ENCODE measurements at places on chromosomes 3 and 15.
A peak's percentile ranks its signal among the peaks of the same experiment; 100 is the strongest.

DNA sequence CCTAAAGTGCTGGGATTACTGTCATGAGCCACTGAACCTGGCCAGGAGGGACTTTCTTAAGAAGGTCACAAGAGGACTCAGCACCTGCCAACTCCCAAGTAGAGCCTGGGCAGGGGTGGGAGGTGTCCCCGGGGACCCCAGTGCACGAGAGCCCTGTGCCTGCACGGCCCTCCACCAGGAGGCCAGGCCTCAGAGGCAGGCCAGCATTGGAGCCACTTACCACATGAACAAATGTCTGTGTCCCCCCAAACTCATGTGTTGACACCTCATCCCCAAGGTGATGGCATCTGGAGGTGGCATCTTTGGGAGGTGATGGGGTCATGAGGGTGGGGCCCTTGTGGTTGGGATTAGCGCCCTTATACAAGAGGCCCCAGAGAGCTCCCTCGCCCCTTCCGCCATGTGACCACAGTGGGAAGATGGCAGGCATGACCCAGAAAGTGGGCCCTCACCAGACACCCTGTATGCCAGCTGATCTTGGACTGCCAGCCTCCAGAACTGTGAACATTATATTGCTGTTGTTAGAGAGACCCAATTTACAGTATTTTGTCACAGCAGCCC, 3.2 kb upstream of the RPUSD3 start:
- no peak for DNase-seq

GRCh38 chr3:89847955-89848354, 740.5 kb downstream of the EPHA3 start:
- DNase-seq, result no peak

- no peak for DNase-seq
Measured at GRCh38 chr15:82165948-82166376, 96.6 kb downstream of the EFL1 start.

GRCh38 chr15:88274553-88275460, 18.3 kb upstream of the NTRK3 start:
- DNase-seq, result peak; percentile 22

- peak; percentile 25 for DNase-seq
Measured at GRCh38 chr3:12135029-12135657, 23.6 kb downstream of the TIMP4 start.

DNA sequence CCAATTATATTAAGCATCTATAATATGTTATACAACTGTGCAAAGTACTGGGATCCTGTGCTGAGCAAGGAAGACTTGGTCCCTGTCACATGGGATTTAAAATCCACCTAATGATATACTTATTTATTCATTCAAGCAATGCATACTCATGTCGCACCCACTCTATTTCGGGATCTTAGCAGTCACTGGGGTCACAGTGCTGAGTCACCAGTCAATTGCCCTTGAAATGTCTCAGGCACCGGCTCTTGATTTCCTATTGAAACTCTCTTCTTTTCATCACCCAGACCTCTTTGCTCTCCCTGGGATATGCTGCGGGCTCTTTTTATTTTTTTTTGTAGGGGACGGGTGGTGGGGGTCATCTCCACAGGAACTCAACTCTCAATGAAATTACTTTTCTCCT, 194.5 kb upstream of the GAP43 start:
- no peak for DNase-seq

- no peak for DNase-seq
Measured at GRCh38 chr3:176378789-176379188, 818.5 kb downstream of the TBL1XR1 start.

DNA sequence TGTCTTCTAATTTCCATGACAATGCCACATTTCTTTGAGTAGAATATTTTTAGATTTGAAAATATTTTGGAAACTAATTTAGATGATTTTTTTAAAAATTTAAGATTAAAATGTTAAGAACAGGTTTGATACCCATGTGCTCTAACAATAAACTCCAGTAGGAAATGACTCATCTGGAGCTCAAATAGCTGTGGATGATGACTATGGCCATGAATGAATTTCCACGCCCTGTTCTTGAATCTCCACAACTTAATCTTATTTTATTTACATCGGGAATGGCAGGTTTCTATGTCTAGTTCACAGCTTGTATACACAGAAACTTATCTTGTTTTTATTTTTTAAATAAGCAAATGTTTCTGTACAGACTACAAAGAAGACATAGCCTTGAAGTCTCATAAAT, 726.8 kb downstream of the NAALADL2 start:
- DNase-seq, result no peak

DNA sequence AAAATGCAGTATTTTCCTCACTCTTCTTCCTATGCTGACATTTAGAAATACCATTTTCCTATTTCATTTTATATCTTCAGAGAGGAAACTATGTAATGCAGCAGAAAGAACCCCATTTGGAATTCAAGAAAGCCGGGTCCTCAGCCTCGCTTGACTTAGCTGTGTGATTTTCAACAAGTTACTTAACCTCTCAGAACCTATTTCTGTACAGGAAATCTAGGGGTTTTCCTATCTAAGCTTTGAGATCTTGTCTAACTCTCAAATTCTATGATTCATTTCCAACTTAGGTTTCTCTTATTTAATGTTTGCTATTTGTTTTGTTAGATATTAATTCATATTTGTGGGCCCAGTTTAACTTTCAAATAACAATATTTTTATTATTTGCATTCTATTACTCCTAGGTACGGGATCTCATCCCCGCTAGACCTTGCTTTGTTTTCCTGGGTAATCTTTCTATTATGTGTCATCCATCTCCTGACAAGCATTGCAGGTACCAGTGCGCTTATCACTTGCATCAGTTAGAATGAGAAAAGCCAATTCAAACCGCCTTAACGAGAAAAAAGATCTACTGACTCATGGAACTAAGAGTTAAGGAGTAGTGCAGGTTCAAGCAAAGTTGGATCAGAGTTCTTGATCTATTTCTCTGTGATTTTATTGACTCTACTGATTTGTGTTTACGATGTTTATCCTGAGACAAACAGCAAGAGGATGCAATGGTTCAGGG, 70.6 kb upstream of the BHLHE40 start:
- DNase-seq, result no peak

DNA sequence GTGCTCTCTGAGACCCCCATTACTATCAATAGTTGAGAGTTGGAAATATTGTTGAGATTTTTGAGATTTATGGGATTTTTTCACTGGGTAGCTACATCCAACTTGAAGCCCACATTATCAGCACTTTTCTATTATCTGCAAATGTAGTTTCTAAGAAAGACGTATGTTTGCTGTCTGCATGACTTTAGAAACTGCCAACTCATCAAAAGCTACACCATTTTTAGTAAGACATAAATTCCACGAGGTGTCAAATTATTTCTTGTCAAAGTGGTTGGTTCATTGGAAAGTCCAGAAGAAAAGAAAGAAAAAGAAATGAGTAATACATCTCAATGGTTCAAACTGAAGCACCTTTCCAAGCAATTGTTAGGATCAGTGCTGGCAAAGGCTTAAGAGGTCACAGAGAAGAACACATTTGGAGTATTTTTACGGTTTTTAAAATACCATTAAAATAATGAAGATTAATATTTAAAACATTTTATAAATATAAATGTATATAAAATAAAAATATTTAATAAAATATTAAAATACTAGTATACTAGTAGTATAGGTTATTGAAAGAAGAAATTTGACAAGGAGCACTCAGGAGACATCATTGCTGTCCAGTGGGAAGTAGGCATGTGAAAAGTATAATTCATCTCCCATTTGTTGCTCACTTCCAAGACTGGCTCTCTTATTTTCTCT, 463.5 kb downstream of the TAFA4 start:
- DNase-seq, result no peak

DNA sequence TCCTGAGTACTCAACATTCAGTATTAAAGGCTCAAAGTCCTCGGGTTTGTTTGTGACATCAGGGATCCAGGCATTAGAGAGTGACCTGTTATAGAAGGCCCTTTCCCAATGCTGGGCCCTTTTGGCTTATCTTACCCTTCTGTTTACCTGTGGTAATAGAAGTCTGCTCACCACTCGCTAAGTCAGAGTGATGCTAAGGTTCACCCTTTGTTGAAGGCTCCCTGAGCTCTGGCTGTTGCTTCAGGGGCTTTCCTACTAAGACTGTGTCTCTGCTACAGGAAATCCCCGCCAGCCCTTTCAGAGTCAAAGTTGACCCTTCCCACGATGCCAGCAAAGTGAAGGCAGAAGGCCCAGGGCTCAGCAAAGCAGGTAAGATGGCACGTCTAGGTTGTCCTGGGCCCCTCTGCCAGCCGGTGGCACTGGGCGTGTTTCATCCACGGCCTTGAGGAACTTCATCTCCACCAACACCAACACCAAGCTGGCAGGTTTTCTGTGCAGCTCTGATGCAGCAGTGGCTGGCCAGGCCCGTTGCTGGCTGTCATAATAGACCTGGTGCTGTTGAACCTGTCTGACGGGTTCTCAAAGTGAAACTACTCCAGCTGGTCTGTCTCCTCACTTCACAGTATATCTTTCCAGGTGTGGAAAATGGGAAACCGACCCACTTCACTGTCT, 99.1 kb downstream of the DNASE1L3 start:
- DNase-seq, result no peak

DNA sequence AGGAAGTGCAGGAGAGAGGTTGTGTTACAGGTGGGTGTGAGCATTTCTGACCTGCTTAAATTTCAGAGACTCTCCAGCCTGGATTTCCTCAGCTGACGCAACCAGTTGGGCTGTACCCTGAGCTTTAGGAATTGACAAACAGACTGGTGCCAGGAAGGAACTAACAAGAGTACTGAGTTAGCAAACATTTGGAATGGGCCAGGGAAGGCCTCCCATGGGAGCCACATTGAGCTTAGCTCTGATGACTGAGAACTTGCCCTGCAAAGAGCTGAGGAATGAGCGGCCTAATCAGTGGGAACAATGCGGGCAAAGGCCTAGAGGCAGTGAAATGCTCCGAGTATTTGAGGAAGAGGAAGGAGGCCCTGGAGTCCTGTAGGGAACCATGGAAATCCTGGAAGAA, 254.2 kb downstream of the FEZF2 start:
- no peak for DNase-seq

DNA sequence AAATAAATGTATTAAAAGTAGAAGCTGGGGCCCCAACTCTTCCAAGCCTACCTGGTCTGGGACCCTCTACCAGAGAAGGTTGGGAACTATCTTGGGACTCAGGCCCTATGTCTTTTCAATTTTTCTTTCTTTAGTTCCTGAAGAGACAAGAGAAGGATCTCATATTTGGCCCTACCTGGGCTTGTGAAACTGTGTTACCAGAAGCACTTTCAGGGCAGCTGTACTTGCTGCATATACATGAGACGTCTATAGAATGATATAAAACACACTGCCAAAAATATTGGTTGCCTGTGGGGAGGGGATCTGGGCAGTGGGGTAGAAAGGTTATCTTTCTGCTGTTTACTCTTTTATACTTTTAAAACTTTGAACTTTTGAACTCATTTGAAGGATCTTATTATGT, 604 bp upstream of the EPB42 start:
- no peak for DNase-seq

GRCh38 chr15:43931119-43931518, 104.3 kb downstream of the WDR76 start:
- no peak for DNase-seq

DNA sequence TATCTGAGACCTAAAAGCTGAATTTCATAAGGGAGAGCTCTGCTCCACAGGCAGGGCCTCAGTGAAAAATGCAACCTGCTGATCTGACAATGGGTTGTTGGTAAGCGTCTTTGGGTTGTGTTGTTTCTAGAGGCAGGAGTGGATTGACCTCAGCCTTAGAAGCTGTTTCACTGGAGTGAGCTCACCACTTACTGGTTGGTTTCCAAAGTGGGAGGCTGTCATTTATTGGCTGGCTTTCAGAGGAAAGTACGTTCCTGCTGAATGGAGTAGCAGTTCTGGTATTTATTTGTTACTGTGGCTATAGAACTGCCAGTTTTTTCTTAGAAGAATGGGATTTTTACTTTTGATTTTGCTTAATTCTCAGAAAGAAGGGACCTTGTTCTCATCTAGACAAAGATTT, 29.3 kb upstream of the COL6A5 start:
- DNase-seq, result no peak

GRCh38 chr3:46214751-46215352, 6.7 kb upstream of the CCR1 start:
- DNase-seq, result no peak

GRCh38 chr3:156359368-156359767, 195.5 kb downstream of the SSR3 start:
- DNase-seq, result no peak

- no peak for DNase-seq
Measured at GRCh38 chr3:20669184-20669583, 483.2 kb upstream of the SGO1 start.

DNA sequence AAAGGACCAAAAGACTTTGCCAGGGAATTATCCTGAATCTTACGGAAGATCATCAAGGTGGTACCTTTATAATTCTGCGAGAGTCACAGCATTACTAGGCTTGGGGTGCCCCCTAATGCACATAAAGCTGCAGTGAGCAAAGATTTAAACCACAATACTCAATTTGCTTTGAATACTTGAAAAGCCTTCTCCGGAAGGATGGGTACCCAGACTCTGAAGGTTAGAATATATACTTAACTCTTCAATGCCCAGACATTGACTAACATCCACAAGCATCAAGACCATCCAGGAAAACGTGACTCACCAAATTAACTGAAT, 117.8 kb upstream of the KCNH8 start:
- no peak for DNase-seq

- DNase-seq, result no peak
Measured at GRCh38 chr3:184552296-184552695, 9.3 kb upstream of the EPHB3 start.

GRCh38 chr3:107884719-107885460, 205.9 kb downstream of the CD47 start:
- no peak for DNase-seq

GRCh38 chr3:46010519-46011113, 15.0 kb upstream of the FYCO1 start:
- DNase-seq, result no peak

DNA sequence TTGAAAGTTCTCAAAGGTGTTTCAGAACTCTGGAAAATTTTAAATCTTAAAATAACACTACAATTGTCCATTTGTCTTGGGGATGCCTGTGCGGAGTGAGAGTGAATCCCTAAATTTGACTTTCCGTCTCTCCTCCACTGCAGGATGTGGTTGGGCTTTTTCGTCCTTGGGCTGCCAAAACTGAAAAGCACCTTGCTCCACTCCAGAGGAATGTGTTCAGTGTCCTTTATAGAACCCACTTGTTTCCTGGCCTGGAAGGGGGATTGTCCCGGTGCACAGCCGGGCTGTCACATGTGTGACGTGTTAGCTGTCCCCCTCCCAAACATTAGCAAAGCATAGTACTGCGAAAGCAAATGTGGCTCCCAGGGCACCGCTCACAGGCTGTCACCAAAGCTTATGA, 69.6 kb upstream of the ATP10A start:
- DNase-seq, result no peak

DNA sequence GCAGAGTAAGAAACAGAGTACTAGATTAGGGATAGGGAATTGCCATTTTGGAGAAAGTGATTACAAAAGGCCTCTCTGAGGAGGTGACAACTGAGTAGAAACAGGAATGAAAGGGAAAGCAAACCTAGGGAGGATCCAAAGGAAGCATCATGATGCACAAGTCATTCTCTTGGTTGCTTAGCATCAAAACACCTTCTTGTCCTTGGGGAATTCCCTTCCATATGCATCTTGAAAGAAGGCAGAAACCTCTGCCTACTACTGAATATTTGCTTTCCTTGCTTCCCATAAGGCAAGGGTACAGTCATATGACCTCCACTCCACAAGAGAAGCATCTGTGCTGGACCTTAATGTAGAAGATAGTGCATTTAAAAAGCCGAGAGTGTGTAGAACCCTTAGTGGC, 24.1 kb downstream of the GABPB1 start:
- DNase-seq, result no peak

- DNase-seq, result no peak
Measured at GRCh38 chr15:67564021-67564967, 21.8 kb downstream of the MAP2K5 start.

- no peak for DNase-seq
Measured at GRCh38 chr3:145648396-145648795, 512.6 kb downstream of the PLOD2 start.
